Ovary (tissue), 10 donors: ENCODE measurements at places on chromosomes 1 and 21. TPM values are rescaled to one million over a fixed set of nuclear protein-coding genes. Genes with fewer than 3 reads are reported as not detected.

The SPRR2D gene
- total RNA-seq, result 0.45 TPM

The JUN gene
- 256 TPM for total RNA-seq

DNA sequence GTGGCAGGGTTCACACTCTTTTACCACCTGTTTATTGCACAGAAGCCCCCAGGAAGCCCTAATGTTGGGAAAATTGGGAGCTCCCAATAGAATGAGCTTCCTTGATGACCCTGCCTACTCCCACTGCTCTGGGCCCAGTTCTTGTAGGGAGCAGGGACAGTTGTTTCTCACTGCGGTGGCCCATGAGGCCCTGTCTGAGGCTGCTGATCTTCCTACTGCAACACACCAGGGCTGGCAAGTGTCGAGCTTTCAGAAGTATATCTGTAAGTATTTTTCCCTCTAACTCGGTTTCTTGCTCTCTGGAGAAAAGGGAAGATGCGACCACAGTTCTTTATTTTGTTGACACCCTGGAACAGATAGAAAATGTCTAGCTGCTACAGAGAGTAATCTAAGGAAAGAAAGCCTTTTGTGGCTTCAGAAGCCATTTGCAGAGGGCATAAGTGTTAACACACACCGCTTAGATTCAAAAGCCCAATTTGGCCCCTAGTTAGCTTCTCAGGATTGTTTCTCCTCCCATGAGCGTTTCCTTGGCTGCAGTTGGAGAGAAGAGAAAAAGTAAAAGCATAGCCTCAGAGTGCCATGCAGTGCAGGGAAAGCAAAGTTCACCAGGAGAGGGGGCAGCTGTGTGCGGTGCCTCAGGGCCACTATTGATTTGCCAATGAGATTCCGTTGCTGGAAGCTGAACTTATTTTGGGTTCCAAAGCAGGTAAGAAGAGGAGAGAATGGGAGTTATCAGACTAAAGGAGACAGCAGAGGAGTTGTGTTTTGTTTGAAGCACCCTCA, 102.6 kb downstream of the SELENOF start:
- H3K4me3 ChIP-seq, result no peak overlapping the region
- no peaks in the 10 kb centered on the region for H3K27me3 ChIP-seq
- no peaks in the 10 kb centered on the region for H3K36me3 ChIP-seq
- no peaks in the 10 kb centered on the region for H3K4me1 ChIP-seq

- H3K27me3 ChIP-seq, result no peaks in the 10 kb centered on the region
- peaks cover 11% of the 10 kb centered on the region for H3K4me1 ChIP-seq
- H3K36me3 ChIP-seq, result no peaks in the 10 kb centered on the region
- no peak overlapping the region for H3K27ac ChIP-seq
Observed at GRCh38 chr1:62066713-62067112, 127.9 kb upstream of the L1TD1 start.

DNA sequence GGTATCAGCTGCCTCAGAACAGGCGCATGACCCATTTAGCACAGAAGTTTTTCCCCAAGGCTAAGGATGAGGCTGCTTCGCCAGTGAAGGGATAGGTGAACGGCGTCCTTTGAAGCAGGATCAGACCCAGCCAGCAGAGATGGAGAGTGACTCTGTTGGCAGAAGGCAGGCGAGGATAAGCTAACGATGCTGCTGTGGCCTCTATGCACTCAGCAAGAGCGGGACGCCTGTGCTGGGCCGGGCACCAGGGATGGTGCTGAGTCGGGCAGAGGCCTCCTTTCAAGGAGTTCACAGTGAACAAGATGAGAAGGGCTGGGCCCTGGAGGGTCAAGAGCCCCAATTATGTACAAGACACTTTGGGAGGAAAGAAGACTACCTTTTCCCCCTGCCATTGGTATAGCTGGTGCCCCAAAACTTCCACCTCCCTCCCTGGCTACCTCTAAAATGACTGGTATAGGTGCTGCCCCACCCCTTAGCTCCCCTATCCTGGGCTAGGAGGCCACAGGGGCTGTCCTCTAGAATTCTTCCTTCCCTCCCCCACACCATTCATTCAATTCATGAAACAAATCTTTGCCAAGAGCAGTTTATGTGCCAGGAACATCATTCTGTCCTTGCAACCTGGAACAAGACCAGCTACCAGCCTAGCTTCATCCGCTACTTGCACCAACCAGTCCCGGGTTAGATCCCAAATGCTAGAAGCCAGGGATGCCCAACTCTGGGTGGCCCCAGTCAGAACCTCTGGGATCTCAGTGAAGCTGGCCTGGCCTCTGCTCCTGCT, 7.5 kb downstream of the XKR8 start:
- no peak overlapping the region for H3K27ac ChIP-seq
- H3K4me3 ChIP-seq, result no peak overlapping the region
- DNase-seq, result no peak
- H3K36me3 ChIP-seq, result no peaks in the 10 kb centered on the region

The RNU1-2 gene
- total RNA-seq, result 6,201 TPM

DNA sequence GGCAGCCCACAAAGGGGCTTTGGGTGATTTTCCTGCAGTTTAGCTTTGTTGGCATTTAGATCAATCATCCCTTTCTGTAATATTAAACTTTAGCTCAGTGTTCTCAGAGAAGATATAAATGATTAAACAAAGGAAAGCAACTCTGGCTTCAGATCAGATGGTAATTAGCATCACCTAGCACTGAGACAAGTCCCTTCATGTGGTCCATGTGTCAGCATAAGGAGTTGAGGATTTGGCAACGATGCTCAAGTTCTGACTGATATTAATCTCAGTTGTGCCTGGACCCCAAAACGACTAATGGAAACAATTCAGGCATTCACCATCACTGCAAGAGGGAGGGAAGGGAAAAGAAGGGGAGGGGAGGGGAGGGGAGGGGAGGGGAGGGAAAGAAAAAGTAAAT, 60.4 kb downstream of the SEC16B start:
- no peaks in the 10 kb centered on the region for H3K27me3 ChIP-seq
- no peak overlapping the region for H3K4me3 ChIP-seq
- H3K36me3 ChIP-seq, result no peaks in the 10 kb centered on the region
- H3K27ac ChIP-seq, result no peak overlapping the region

The MIA3 gene
- 61.5 TPM for total RNA-seq

The FAM43B gene
- total RNA-seq, result not detected

The PLD5 gene
- total RNA-seq, result 1.1 TPM

DNA sequence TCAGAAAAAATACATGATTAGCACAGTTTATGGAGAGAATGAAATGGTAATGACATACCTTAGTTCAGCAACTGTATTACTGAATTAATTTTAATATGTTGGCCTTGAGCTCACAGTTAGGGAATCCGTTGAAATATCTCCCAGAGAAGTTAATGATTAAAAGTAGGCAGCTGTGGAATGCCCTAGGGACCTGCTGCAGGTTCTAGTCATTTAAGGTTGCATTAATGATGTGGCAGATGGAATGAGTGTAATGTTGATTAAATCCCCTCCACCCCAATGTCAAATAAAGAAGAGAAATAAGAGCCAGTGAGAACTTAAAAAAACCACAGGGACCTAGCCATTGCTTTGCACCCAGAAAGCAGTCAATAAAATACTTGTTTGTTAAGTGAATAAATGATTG, 40.3 kb upstream of the TRIM45 start:
- H3K36me3 ChIP-seq, result no peaks in the 10 kb centered on the region
- no peaks in the 10 kb centered on the region for H3K27me3 ChIP-seq
- H3K4me1 ChIP-seq, result no peaks in the 10 kb centered on the region
